GM03348 (cell line): ENCODE measurements at places on chromosomes 7 and 10.
A peak's percentile ranks its signal among the peaks of the same experiment; 100 is the strongest.

DNA sequence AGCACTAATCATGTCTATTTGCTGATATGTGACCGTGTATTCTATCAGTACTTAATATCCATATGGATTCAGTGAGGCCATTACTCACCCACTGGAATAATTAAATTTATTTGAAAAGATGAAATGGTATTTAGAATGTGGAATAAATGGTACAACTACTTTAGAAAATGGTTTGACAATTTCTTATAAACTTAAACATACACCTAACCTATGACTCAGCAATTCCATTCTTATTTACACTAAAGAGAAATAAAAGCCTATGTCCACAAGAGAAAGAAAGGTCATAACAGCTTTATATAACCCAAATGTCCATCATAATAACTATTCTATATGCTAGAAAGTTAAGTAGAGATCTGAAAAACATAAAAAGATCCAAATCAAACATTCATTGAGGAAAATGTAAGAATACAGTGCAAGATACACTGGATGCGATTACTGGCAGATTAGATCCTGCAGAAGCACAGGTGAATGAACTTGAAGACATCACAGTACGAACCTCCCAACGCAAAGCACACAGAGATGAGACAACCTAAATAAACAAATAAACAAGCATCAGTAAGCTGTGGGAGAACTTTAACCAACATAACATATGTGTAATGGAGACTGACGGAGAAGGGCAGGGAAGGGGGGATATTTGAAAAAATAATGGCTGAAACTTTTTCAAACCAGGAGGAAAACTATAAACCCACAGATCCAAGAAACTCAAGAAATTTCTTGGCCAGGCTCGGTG is 51.9 kb downstream of the TNS3 start:
- DNase-seq: no peak

- DNase-seq: no peak
These were observed 195.9 kb downstream of the XPNPEP1 start for GRCh38 chr10:109727436-109727835.

DNA sequence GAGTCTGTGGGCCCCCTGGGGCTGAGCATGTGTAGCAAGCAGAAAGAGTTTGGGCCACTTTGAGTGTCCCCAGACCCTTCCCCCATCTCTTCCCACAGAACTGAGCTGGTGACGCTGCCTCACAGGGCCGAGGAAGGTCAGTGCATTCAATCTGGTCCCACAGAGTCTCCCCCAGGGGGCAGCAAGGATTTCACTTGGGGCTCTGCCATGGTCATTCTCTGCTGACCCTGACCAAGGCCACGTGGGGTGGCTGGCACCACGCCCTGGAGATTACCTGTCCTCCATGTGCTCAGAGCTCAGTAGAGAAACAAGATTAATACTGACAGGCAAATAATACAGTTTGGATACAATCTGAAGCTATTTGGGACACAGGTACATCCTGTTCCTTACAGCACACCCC is 30.2 kb downstream of the ADRA2A start:
- no peak for DNase-seq

GRCh38 chr10:130177250-130177649 is 41.1 kb downstream of the GLRX3 start:
- no peak for DNase-seq

GRCh38 chr10:97718659-97719142 is 5.2 kb downstream of the MARVELD1 start:
- no peak for DNase-seq

DNA sequence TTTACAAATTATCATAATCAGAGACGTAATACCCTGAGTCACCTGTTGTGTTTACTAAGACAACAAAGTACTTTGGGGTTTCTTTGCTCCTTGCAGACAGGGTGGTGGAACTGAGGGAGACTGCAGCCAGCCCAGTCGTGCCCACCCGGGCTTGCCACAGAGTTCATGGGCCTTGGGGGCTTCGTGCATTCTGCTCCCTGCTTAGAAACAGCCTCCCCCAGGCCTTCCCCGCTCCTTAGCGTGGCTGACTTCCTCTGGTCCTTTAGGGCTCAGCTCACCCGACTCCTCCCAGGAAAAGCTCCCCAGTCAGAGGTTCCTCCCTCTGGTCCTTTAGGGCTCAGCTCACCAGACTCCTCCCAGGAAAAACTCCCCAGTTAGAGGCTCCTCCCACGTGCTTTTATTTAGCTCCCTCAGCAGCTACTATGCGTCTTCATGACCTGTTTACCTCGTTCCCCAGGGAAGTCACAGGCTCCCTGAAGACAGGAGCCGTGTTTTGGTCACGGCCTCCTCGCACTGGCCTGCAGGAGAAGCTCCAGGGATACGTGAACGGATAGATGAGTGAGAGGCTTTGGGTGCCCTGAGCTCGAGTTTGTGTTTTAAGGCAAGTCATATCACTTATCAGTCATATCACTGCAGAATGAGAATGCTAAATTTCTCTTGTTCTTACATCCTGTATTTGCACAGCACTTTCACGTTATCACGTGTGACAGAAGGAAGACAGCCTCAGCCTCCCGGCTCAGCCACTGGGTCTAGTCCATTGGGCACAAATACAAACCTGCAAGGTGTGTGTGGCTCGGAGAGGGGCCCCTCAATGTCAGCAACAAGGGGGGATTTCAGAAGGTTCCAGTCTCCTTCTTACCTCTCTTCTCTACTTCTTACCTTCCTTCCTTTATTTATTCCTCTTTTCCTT is 52.7 kb upstream of the VIPR2 start:
- DNase-seq: no peak

- peak; percentile 57 for DNase-seq
These were observed 12.2 kb upstream of the REPIN1 start for GRCh38 chr7:150356265-150356897.

- peak; percentile 84 for DNase-seq
These were observed 689 bp upstream of the SMARCD3 start for GRCh38 chr7:151249034-151249731.

- DNase-seq: no peak
These were observed 1186.0 kb downstream of the SORCS3 start for GRCh38 chr10:105827133-105827532.

GRCh38 chr10:102598243-102598642 is 46.0 kb upstream of the TRIM8 start:
- no peak for DNase-seq

DNA sequence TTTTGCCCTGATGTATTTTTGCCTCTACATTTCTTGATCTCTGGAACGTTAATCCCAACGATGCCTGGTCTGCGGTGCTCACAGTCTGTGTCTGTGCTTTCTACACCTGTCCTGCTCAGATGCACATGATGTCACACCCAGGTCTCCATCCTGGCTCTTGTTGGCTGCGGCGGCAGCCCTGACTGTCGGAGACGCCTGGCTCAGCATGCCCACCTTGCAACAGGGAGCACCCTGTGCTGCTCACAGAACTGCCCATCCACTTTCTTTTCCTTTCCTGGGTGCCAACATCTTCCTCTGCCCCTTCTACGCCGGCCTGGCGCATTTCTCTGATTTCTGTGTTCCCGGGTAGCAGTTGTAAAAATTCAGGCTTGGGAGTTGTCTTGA is 106.2 kb downstream of the CUX1 start:
- DNase-seq: no peak

DNA sequence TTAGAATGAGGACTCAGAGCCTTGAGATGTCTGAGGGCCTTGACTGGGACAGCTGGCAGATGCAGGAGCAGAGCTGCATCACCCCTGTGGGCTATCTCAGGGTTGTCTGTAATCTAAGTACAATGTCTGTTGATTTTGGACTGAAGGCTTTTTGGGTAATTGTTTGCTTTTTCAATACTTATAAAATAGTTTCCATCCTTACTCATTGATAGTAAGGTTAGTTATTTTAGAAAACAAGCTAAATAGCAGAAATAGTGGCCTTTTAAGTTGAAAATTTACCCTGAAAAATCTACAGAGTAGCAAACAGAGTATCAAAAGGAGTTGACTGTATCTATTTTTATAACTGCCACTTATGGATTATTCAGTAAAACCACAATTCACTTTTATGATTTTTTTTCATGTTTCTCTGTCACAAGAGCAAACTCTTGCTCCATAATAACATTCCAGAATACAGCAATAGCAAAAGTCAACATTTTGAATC is 179.7 kb downstream of the CFTR start:
- no peak for DNase-seq

GRCh38 chr7:158958618-158959017 is 102.3 kb downstream of the DYNC2I1 start:
- no peak for DNase-seq

GRCh38 chr7:134388336-134389019 is 70.4 kb downstream of the AKR1B1 start:
- no peak for DNase-seq

GRCh38 chr10:114356751-114357514 is 47.4 kb downstream of the AFAP1L2 start:
- no peak for DNase-seq

GRCh38 chr10:91247360-91248111 is 27.1 kb downstream of the PCGF5 start:
- DNase-seq: peak; percentile 36

- DNase-seq: peak; percentile 21
These were observed 171.2 kb downstream of the ARHGAP21 start for GRCh38 chr10:24552346-24553016.

DNA sequence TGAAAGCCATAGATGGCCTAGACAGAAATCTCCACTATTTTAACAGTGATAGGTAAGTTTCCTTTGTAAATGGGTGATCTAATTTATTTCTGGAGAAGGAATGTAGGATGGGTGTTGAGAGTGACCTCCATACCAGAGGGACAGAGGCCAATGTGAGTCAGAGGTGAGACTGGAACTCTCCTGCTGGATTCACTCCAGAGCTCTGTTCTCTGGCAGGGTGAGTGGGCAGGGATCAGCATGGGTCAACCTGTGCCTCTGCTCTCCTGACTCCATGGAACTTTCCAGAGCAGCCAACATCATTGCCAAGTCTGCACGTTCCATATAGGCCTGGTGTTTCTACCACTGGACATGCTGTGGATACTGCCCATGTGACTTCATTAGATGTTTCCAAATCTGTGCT is 11.4 kb downstream of the AKR1C3 start:
- DNase-seq: no peak

DNA sequence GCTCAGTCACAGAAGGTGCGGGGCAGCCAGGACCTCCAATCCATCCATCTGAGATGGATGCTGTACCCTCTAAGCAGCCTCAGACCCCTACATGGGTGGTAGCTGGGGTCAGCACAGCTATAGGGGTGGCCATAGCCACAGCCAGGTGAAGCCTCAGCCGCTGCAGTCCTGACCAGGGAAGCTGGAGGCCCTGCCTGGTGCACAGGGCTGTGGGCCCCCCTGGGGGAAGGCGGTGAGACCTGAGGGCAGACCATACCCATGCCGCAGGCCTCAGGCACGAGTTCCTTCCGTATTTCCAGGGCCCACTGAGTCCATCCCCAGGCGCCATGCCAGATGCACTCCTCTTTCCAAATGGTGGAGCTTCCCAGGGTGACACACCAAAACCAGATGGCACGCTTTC is 96.6 kb upstream of the KDM7A start:
- DNase-seq: no peak

DNA sequence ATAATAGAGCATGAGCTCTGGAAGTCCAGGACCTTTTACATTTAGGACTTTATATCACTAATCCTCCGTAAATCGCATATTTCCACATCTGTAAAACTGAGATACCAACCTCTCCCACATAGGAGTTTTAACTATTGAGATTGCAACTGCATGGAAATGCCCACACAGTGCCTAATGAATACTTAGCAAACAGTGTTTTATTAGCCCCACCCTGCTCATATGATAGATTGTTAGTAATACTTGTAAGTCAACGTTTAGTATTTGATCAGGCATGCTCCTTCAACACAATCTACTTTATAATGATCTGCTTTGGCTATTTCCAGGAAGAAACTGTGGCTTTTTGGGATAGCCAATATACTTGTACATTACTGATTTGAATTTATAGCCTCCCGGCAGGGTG is 8.5 kb downstream of the PDZD8 start:
- no peak for DNase-seq

- no peak for DNase-seq
These were observed 35.8 kb upstream of the GPR37 start for GRCh38 chr7:124801330-124801895.

DNA sequence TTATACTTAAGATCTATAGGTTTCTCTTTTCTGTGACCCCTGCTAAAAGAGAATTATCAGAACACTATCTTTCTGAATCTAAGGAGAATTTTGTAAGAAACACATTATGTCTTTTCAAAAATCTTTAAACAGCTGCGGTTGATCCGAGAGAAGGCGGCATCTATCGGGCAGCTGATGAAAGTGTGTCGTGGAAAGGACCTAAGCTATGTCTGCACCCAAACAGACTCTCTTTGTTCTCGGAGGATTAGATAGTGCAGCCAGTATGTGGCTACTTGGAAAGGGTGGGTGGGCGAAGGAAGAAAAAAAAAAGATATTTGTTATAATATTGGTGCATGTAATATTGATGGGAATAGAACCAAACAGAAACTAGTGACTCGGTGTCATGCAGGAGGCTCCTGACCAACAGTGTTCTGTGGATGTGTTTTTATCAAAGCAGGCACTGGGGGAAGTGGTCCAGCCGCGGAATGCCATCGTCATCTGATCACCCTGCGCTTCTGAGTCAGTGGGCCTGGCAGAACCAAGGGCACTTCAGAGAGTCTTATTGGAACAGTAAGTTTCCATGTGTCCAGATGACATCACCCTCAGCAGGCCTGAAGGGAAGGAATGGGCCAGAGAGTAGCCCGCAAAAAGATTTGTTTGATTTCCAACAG is 509.7 kb upstream of the AKR1E2 start:
- peak; percentile 75 for DNase-seq

- DNase-seq: no peak
These were observed 13.7 kb downstream of the PRPS1L1 start for GRCh38 chr7:18013936-18014335.

GRCh38 chr7:131604841-131605279 is 48.4 kb upstream of the PODXL start:
- peak; percentile 90 for DNase-seq

GRCh38 chr7:73734619-73735527 is 3.7 kb downstream of the ABHD11 start:
- DNase-seq: peak; percentile 83

GRCh38 chr7:117011419-117012260 is 58.3 kb downstream of the ST7 start:
- no peak for DNase-seq

DNA sequence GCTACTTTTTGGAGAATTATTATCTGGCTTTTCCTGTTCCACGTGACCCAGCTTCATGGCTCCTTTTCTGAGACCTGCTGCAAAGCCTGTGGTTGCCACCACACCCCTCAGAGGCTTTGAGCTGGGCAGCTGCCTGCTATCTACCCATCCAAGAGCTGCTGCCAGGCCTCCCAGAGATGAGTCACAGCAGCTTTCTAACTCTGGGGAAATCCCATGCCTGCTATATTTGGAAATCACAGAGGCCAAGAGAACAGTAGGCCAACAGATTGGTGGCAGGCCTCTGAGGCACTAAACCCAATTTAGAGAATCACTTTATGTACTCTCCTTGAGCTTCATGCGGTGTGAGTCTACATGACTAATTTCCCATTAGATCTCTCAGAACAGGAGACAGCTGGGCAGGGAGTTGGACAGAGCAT is 35.2 kb downstream of the SGCE start:
- DNase-seq: peak; percentile 88
